ENCODE measurements at places on chromosomes 12 and 14. TPM values are rescaled to one million over a fixed set of nuclear protein-coding genes. Genes with fewer than 3 reads are reported as not detected.

GRCh38 chr14:69771136-69771535, 4.2 kb downstream of the SRSF5 start:
- DNase-seq: no peak

- no peak for DNase-seq
These were observed 124.8 kb upstream of the NOS1 start for GRCh38 chr12:117485984-117486839.

DNA sequence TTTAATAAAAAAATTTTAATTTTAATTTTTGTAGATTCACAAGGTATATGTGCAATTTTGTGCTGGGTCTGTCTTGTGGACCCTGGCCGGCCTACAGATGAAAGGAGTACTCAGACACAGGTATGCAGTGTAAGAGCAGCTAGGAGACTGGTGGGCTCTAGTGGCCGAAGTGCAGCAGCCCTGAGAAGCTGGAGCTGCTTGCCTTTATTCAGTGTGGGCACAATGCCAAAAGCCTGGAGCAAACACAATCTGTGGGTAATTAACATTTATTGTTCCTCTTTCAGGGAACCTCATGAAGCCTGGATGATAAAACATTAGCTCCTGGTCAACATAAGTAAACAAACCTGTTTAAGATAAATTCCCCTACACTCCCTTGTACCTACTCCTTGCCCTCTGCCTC, 135.7 kb upstream of the SEL1L start:
- DNase-seq: no peak

DNA sequence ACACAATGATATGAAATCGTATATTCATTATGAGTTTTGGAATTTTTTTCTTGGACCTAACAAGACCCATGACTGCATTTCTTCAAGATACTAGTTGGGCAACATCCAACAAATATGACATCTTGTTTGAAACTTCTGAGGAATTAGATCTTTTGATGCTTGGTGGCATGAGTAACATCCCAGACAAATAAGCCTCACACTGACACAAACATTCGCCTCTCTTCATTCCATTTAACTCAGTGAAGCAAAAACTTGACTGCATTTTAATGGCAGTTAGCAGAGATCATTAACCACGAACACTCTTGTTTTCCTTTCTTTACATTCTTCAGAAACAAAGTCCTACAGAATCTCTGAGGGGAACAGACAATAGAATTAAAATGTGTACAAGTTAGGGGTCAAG, 758.3 kb downstream of the C12orf50 start:
- DNase-seq: no peak

- DNase-seq: no peak
These were observed 1196.5 kb downstream of the GALC start for GRCh38 chr14:86796221-86797074.

DNA sequence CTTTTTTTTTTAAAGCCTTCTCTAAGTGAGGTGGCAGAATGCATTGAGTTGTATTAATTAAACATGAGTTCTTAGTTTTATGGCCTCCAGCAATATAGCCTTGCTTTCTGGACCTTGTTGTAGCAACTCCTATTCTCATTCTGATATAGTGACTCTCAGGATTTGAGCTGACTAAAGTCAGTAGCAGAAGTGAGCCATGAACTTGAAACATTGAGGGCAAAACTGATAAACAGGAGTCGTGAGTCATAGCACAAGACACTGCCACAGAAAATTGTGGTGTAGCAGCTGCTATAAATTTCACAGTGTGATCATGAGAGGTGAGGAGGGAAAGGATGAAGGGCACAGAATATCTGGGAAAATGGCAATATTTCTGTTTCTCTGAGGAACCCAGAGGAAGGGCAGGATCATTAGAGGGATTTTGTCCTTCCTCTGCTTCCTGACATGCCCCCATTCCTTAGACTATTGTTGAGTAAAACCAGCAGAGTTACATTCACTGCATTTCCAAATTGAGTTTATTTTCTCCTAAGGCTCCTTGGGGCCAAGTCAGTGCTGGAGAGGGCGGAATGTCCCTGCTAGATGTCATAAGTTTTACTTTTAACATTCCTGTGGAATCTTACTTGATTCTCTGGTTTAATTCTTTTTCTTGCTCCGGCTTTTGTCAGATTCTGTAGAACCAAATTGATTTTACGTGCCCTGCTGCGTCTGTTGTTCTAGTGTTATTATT, 7.5 kb downstream of the KLRG1 start:
- no peak for DNase-seq

Gene FGF23
- not detected for total RNA-seq

Gene MYBPC1
- 0.27 TPM for total RNA-seq

Gene PTGDR
- total RNA-seq: 20.5 TPM

Gene SIX1
- total RNA-seq: not detected

Gene PRH2
- total RNA-seq: not detected

All from spleen (tissue), 13 donors.